ENCODE measurements at places on chromosomes 1 and 21. TPM values are rescaled to one million over a fixed set of nuclear protein-coding genes. Genes with fewer than 3 reads are reported as not detected.

DNA sequence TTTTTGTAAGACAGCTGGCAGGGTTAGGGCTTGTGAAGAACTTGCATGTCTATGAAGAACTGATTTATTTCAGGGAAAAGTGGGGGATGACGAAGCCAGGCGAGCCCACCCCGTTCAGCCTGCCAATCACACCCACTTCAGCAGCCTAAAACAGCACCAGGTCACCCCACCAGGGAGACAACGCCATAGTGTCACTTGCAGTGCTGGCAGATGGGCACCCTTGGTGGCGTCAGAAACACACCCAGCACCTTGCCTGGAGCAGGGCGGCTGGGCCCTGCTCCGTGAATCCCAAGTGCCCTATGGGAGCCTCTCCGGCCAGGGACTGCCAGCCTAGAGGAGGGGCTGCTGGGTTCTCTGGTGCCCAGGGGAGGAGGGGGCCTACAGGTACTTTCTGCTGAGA is 5.0 kb upstream of the NADK start:
- DNase-seq = no peak
- peaks cover 50% of the 10 kb centered on the region for H3K4me1 ChIP-seq
- H3K27ac ChIP-seq = peak overlapping the region; percentile 69

- DNase-seq = no peak
- H3K27ac ChIP-seq = no peak overlapping the region
- no peaks in the 10 kb centered on the region for H3K27me3 ChIP-seq
- no peaks in the 10 kb centered on the region for H3K36me3 ChIP-seq
Measured at GRCh38 chr1:235838021-235838420, 28.7 kb downstream of the LYST start.

- DNase-seq = no peak
- H3K27ac ChIP-seq = no peak overlapping the region
- H3K27me3 ChIP-seq = no peaks in the 10 kb centered on the region
- no peaks in the 10 kb centered on the region for H3K36me3 ChIP-seq
- no peak overlapping the region for H3K4me3 ChIP-seq
Measured at GRCh38 chr1:147475488-147475887, 65.8 kb upstream of the BCL9 start.

Gene U2AF1
- total RNA-seq = 34.9 TPM

Gene LCE2A
- total RNA-seq = not detected

Gene PROX1
- total RNA-seq = 14.1 TPM
